ENCODE measurements at places on chromosomes 2 and 18.

GRCh38 chr2:229572507-229573271 lies 141.7 kb downstream of the DNER start:
- DNase-seq = no peak

DNA sequence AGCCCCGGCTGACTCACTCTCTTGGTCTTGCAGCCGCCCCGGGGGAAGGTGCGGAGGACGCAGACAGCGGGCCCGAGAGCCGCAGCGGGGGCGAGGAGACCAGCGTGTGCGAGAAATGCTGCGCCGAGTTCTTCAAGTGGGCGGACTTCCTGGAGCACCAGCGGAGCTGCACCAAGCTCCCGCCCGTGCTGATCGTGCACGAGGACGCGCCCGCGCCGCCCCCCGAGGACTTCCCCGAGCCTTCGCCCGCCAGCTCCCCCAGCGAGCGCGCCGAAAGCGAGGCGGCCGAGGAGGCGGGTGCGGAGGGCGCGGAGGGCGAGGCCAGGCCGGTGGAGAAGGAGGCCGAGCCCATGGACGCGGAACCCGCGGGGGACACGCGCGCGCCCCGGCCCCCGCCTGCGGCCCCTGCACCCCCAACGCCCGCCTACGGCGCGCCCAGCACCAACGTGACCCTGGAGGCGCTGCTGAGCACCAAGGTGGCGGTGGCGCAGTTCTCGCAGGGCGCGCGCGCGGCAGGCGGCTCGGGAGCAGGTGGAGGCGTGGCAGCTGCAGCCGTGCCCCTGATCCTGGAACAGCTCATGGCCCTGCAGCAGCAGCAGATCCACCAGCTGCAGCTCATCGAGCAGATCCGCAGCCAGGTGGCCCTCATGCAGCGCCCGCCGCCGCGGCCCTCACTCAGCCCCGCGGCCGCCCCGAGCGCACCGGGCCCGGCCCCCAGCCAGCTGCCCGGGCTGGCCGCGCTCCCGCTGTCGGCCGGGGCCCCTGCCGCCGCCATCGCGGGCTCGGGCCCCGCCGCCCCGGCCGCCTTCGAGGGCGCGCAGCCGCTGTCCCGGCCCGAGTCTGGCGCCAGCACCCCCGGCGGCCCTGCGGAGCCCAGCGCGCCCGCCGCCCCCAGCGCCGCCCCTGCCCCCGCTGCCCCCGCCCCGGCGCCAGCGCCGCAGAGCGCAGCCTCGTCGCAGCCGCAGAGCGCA lies 12.7 kb downstream of the SALL3 start:
- DNase-seq = no peak

- peak; percentile 36 for DNase-seq
These were observed 591 bp downstream of the SLC16A14 start for GRCh38 chr2:230068016-230068650.

GRCh38 chr2:61510674-61511671 lies 27.2 kb downstream of the XPO1 start:
- no peak for DNase-seq

- no peak for DNase-seq
These were observed 213.9 kb downstream of the FBXO15 start for GRCh38 chr18:73933685-73934084.

GRCh38 chr2:168613551-168613950 lies 157.5 kb downstream of the CERS6 start:
- no peak for DNase-seq

GRCh38 chr2:147495734-147496133 lies 349.1 kb upstream of the ACVR2A start:
- no peak for DNase-seq

DNA sequence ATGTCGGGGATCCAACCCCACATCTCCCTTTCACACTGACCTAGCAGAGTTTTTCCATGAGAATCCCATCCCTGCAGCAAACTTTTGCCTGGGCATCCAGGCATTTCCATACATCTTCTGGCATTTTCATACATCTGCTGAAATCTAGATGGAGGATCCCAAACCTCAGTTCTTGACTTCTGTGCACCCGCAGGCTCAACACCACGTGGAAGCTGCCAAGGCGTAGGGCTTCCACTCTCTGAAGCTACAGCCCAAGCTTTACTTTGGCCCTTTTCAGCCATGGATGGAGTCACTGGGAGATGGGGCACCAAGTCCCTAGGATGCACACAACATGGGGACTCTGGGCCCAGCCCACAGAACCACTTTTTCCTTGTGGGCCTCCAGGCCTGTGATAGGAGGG lies 32.2 kb upstream of the TEX51 start:
- no peak for DNase-seq

GRCh38 chr18:7590826-7591560 lies 23.9 kb downstream of the PTPRM start:
- DNase-seq = no peak

GRCh38 chr2:230525682-230526081 lies 109.7 kb downstream of the SP100 start:
- peak; percentile 8 for DNase-seq

GRCh38 chr2:68548396-68548795 lies 81.0 kb downstream of the APLF start:
- no peak for DNase-seq

DNA sequence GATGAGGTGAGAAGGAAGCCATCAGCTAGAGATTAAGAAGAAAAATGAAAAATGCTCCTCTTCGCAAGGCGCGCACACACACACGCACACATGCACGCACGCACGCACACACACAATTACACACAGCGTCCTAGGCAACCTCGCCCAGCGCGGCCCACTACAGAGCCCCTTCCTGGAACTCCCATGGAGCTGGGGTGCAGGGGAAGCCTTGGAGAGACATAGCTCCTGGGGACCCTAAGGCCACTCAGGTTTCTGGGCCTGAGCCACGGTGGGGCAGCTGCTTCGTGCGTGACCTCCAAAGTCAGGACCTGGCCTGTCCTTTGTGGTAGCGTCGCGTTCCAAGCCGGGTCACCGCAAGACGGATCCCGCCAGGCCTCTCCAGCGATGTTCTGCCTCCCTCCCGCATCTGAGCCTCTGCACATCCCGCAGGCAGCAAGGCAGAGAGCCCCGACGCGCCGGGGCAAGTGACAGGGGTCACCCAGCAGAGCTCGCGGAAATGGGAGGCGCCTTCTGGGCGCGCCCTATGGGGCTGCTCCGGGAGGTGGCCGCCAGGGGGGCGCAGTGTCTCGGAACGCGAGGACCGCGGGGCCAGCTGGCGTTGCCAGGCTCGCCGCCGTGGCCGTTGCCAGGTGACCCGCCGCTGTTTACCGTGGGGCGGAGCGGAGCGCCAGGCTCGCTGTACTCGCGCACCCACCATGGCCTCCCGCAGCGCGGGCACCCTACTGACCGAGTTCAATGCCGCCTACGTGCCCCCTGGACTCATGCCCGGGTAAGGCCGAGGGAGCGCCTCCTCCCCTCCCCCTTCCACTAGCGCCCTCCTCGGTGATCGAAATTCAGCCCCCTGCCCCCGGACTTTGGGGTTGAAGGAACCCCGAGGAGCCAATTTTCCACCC lies 79.0 kb downstream of the CIB4 start:
- peak; percentile 94 for DNase-seq

GRCh38 chr18:24601585-24601984 lies 141.1 kb downstream of the HRH4 start:
- DNase-seq = no peak

DNA sequence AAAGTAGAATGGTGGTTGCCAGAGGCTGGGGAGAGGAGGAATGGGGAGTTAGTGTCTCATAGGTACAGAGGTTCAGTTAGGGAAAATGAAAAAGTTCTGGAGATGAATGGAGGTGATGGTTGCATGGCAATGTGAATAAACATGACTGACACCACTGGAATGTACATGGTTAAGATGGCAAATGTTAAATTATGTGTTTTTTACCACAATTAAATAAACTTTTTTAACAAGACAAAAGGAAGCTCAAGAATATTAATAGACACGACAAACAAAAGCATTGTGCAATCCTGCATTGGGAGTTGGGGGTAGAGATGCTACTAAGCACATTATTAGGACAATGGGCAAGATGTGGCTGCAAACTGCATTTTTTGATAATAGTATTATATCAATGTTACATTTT lies 147.7 kb downstream of the TWIST2 start:
- no peak for DNase-seq

- peak; percentile 20 for DNase-seq
These were observed 1.5 kb downstream of the GRHL1 start for GRCh38 chr2:9952856-9953503.

GRCh38 chr2:28583899-28584553 lies 88.2 kb downstream of the PLB1 start:
- DNase-seq = peak; percentile 17

DNA sequence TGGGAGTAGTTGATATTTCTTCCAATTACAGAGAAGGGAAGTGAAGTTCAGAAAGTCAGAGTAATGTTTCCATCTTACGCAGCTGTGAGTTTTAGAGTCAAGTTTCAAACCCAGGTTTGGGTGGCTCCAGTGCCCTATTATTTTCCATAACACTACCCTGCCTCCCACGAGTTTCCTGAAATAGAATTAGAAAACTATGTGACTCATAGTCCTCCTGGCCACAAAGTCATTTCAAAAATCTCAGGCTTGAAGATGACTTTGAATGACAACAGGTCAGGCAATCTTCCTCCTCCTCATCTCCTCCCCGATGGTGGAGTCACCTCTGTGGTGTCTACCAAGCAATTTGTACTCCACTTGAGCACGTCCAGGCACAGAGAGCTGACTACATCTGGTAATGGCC lies 212.3 kb upstream of the TRIB2 start:
- DNase-seq = no peak

DNA sequence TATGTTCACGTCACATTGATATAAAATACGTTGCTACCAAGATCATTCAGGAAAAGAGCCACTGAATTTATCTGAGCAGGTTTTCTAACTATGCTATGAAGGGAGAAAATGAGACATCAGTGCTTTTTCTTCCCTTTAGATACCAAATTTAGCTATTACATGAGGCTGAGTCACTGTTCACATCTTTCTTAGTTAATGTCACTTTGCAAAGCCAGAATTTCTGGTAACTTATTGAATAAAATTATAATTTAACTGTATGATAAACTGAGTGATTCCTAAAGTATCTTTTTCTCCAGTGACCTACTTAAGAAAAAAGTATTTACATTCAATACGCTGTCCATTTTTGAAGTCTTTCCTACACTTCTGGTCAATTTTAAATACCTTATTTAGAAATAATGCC lies 22.7 kb downstream of the C1D start:
- no peak for DNase-seq

DNA sequence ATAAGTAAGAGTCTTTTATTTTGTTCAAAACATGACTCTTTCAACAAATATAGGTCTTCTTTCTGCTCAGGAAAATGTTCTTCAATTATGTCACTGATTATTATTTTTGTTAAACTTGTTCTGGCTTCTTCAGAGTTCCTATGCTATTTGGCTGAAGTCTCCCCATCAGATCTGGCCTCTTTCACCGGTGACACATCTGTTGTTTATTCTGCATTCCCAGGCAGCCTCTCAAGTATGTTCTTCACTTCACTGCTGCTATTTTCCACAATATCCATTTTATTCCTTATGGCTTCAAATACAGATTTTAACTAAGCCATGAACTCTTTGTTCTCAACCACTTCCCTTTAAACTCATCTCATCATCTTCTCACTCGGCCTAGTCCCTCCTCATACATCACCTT lies 45.7 kb downstream of the HDAC4 start:
- no peak for DNase-seq

GRCh38 chr2:176491172-176491904 lies 222.1 kb downstream of the MTX2 start:
- DNase-seq = no peak

- no peak for DNase-seq
These were observed 171.2 kb downstream of the ASB1 start for GRCh38 chr2:238597638-238598528.

DNA sequence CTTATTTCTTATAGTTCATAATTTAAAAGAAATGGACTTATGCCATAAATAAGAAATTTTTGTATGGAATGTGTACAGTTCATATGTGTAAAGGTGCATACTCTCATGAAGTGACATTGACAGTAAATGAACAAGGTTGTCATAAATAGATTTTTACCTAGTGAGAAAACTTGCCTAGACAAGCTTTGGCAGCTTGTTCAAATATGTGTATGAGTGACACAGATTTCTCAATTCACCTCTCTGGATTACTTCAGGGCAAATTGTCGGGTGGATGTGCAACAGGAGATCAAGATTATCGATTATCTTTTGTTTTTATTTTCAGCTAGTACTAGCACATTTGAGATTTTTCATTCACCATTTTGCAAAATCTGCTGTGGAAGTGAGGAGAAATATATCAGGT lies 758.1 kb upstream of the ACVR2A start:
- DNase-seq = no peak

GRCh38 chr18:71976744-71977143 lies 567.4 kb downstream of the CBLN2 start:
- DNase-seq = peak; percentile 69

DNA sequence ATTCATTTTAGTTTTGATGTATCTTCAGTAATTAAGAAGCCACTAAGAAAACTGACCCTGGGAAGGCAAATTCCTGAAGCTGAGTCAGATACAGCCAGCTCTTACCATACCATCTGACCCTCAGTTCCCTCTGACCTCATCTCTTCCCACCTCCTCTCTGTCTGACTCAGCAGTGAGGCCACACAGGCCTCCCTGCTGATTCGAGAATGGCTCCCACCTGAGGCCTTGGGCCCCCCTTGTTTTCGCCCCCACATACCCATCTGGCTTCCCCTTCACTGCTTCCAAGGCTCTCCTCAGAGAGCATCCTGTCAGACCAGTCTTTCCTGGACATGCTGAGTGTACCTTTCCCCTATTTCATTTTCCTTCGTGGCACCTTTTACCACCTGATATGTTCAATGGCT lies 71.0 kb upstream of the CYP1B1 start:
- no peak for DNase-seq

GRCh38 chr18:36297417-36298125 lies at the start of gene FHOD3:
Gene FHOD3, plus strand, starts transcription at chr18:36297713. Its CDS starts 123 bp downstream, at chr18:36297836.
- DNase-seq = peak; percentile 92

- no peak for DNase-seq
These were observed 40.8 kb downstream of the SCRN3 start for GRCh38 chr2:174436351-174436750.

GRCh38 chr2:211744379-211744778 lies 794.2 kb downstream of the ERBB4 start:
- peak; percentile 4 for DNase-seq

DNA sequence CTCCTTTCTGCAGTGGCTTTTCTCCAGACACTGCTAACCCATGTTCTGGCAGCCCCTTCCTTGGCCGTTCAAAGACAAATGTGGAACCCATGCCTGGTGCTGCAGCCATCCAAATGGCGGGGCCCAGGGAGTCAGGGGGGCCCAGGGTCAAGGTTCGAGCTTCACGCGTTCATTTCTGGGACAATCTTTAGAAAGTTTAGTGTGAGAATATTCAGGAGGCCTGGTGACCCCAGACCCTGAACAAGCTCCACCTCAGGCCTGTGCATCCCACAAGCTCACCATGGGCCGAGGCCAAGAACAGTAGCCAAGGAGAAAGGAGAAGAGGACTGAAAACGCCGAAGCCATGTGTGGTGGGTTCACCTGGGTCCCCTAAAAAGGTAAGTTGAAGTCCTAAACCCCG lies 54.4 kb downstream of the ANKMY1 start:
- no peak for DNase-seq

GRCh38 chr2:188628989-188629752 lies 337.5 kb downstream of the GULP1 start:
- no peak for DNase-seq

DNA sequence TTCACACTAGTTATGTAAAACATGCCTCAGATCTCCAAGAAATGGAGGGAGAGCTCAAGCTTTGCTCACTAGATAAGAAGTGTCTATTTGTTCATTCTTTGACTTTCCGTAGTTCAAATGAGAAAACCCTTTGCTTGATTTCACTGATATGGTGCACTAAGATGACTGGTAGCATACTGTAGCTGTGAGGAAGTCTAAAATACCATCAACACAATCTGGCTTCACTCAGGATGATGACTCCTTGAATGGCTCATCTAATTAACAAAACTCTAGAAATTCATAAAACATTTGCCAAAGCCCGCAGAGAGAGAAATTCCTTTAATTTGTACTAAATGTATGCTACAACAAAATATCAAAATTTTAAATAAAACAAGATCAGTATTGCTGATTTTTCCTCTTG lies 152.8 kb upstream of the STK17B start:
- no peak for DNase-seq
